ENCODE measurements at places on chromosomes 3 and 15.

- no peaks in the 10 kb centered on the region for H3K27me3 ChIP-seq
- DNase-seq: no peak
- H3K27ac ChIP-seq: no peak overlapping the region
- peaks cover 35% of the 10 kb centered on the region for H3K36me3 ChIP-seq
- H3K4me1 ChIP-seq: no peaks in the 10 kb centered on the region
- H3K4me3 ChIP-seq: no peak overlapping the region
Measured at GRCh38 chr15:48170981-48171380, 7.1 kb downstream of the MYEF2 start.

DNA sequence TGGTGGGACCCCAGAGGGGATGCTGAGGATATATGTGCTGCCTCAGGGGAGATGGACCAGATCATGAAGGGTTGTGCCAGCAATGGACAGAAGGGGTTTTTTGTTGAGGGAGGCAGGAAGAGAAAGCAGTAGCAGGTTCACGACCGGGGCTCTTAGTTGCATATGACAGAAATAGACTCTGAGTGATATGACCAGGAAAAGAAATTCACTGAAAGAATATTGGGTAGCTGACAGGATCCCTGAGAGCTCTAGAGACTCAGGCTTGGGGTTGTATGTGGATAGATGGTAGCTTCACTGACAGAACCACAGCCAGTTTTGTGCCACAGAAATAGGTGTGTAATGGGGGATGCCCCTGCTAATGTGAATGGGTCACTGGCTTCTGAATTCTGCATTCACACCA lies 241.6 kb downstream of the ZNF621 start:
- H3K4me3 ChIP-seq: no peak overlapping the region
- H3K36me3 ChIP-seq: no peaks in the 10 kb centered on the region
- H3K27ac ChIP-seq: no peak overlapping the region
- peaks cover 4% of the 10 kb centered on the region for H3K4me1 ChIP-seq

- H3K27ac ChIP-seq: no peak overlapping the region
- no peak overlapping the region for H3K4me3 ChIP-seq
- peaks cover 39% of the 10 kb centered on the region for H3K36me3 ChIP-seq
- H3K4me1 ChIP-seq: no peaks in the 10 kb centered on the region
- no peak for DNase-seq
Measured at GRCh38 chr3:3817865-3818264, 18.6 kb downstream of the LRRN1 start.

GRCh38 chr3:51967384-51968169 lies at the start of gene PCBP4:
TSS of gene PCBP4 (minus strand) at chr3:51967454. CDS start at chr3:51961240, 6,214 bp downstream.
- peak within 1 kb of the TSS; percentile 90 for H3K27ac ChIP-seq
- H3K36me3 ChIP-seq: peaks cover 4% of the 10 kb centered on the region
- DNase-seq: no peak
- no peaks in the 10 kb centered on the region for H3K27me3 ChIP-seq

GRCh38 chr15:77395013-77395774 lies 24.7 kb downstream of the PEAK1 start:
- no peak overlapping the region for H3K27ac ChIP-seq
- no peaks in the 10 kb centered on the region for H3K27me3 ChIP-seq
- peaks cover 7% of the 10 kb centered on the region for H3K36me3 ChIP-seq
- no peak overlapping the region for H3K4me3 ChIP-seq

DNA sequence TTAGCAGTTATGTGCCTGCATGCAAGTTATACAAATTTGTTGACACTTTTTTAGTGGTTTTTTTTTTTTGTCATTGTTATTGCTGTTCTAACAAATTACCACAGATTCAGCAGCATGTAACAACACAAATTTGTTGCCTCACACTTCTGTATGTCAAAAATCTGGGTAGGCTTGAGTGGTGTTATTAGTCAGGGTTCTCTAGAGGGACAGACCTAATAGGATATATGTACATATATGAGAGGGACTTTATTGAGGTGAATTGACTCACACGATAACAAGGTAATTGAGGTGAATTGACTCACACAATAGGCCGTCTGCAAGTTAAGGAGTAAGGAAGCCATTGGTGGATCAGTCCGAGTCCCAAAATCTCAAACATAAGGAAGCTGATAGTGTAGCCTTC lies 15.0 kb upstream of the PLSCR1 start:
- no peaks in the 10 kb centered on the region for H3K27me3 ChIP-seq
- no peak overlapping the region for H3K27ac ChIP-seq
- no peak overlapping the region for H3K4me3 ChIP-seq
- H3K4me1 ChIP-seq: no peaks in the 10 kb centered on the region
- no peaks in the 10 kb centered on the region for H3K36me3 ChIP-seq

DNA sequence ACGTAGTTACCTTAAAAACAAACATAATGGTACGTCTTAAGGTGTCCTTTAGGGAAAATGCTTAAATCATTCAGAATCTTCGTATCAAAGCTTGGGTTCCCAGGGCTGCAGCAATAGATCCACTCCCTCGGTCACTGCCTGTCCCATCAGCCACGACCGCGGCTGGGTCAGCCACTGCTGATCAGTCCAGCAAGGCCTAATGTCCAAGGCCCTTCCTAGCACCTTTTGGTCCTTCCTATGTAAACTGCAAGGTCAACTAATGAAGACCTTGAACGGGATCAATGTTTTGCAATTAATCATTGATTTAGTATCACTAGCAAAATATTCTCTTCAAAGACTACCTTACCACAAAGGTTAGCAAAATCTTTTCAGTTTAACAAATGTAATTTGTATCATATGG lies 122.2 kb upstream of the IGF1R start:
- no peak overlapping the region for H3K4me3 ChIP-seq
- H3K27me3 ChIP-seq: peaks cover 7% of the 10 kb centered on the region
- H3K4me1 ChIP-seq: peaks cover 8% of the 10 kb centered on the region
- no peaks in the 10 kb centered on the region for H3K36me3 ChIP-seq
- no peak for DNase-seq

- no peaks in the 10 kb centered on the region for H3K36me3 ChIP-seq
- no peaks in the 10 kb centered on the region for H3K4me1 ChIP-seq
- DNase-seq: no peak
- no peak overlapping the region for H3K27ac ChIP-seq
- peak overlapping the region; percentile 40 for H3K4me3 ChIP-seq
- peaks cover 90% of the 10 kb centered on the region for H3K27me3 ChIP-seq
Measured at GRCh38 chr15:89363133-89363532, 28.5 kb upstream of the POLG start.

Data from type B pancreatic cell (in vitro differentiated cells).